Progenitor cell of endocrine pancreas (in vitro differentiated cells): ENCODE measurements at places on chromosomes 7 and 10. TPM values are rescaled to one million over a fixed set of nuclear protein-coding genes. Genes with fewer than 3 reads are reported as not detected.

TNRC18 gene
- 190 and 197 TPM in 2 replicates for total RNA-seq

SLC18A3 gene
- 0.20 TPM in 1 of 2 replicates, not detected in the other for total RNA-seq

STOX1 gene
- 7.8 and 8.0 TPM in 2 replicates for total RNA-seq

SPACDR gene
- total RNA-seq, result 0.67 and 1.7 TPM in 2 replicates

MRLN gene
- not detected in 2 replicates for total RNA-seq

GRCh38 chr10:48981310-48981907, 41.8 kb upstream of the LRRC18 start:
- peak; percentile 69 for DNase-seq

- no peak for DNase-seq
Observed at GRCh38 chr10:112790030-112790429, 160.0 kb upstream of the TCF7L2 start.

DNA sequence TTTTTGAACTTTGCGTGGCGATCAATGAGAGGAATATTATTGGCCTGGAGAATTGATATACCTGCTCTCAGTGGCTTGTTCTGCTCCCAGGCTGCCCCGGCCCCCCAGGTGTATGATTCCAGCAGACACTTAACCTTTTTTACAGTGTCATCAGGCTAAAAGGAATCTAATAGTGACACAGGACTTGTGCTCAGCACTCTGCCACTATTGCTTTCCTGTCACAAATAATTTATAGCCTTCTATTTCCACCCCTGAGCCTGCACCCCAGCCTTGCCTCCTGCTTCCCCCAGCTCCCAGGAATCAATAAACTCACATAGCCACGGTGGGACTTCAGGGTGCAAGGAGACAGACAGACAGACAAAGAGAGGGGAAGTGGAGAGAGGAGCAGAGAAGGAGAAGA, 28.3 kb downstream of the PAX2 start:
- no peak for DNase-seq

DNA sequence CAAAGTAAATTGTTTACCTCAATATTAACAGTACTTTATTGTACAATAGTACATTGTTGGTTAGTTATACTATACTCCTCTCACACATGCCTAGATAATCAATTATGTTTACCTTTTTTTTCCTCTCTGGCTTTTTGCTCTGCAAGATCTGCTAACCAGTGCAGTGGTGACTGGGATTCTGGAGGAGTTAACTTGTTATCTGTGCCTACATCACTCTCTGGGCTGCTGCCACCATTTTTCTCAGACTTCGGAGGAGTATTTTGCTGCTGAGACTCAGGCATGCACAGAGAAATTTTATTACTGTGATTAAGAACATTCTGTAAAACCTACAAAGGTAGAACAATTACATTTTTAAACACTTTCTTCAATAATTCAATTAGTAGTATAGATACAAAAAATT, 59.7 kb downstream of the NRBF2 start:
- DNase-seq, result no peak

GRCh38 chr7:26630941-26631580, 233.3 kb downstream of the SKAP2 start:
- no peak for DNase-seq

DNA sequence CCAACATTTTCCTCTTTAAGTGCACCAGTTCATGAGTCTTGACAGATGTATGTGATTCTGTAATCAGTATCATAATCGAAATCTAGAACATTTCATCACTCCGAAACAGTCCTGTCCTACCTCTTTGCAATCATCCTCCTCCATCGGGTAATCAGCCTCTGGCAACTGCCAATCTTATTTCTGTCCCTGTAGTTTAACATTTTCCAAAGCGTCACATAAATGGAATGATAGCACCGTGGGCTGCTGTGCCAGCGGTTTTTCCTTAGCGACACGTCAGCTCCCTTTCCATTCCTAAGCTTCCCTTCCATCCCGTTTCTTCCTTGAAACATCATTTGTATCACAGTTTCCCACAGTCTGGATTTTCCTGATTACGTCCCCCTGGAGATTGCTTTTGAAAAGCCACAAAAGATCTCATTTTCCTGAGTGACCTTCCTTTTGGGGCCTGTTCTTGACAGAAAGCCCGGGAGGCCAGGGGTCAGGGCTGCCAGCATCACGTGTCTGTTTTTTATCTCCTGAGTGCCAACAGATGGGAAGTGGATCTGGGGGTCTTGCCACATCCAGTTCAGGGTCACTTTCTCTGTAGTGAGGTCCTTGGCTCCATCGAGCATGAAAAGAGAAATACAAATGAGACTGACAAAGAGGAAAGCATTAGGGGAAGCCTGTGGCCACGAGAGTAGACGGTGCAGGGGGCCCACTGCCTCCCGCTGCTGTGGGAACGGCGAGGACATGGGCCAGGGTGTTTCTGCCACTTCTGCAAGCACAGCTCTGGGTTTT, 31.6 kb downstream of the TMEM120A start:
- no peak for DNase-seq

- DNase-seq, result peak; percentile 41
Observed at GRCh38 chr10:6144406-6145165, 55.8 kb downstream of the RBM17 start.

DNA sequence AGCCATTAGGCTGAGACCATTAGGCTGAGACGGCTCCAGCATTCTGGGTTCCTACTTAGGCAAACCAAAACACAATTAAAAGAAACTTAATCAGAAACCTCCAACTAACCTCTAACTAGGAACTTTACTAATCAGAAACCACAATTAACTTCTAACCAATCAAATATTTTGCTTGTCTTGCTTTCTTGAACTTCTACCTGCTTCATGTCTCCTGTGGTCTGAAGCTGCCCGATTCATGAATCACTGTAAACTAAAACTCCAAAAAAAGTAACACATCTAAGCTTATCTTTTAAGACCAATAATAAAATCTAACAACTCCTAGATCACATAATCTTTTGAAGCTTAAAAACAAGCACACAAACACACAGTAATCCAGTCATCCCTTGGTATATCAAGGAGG, 76.1 kb downstream of the PDSS1 start:
- no peak for DNase-seq

DNA sequence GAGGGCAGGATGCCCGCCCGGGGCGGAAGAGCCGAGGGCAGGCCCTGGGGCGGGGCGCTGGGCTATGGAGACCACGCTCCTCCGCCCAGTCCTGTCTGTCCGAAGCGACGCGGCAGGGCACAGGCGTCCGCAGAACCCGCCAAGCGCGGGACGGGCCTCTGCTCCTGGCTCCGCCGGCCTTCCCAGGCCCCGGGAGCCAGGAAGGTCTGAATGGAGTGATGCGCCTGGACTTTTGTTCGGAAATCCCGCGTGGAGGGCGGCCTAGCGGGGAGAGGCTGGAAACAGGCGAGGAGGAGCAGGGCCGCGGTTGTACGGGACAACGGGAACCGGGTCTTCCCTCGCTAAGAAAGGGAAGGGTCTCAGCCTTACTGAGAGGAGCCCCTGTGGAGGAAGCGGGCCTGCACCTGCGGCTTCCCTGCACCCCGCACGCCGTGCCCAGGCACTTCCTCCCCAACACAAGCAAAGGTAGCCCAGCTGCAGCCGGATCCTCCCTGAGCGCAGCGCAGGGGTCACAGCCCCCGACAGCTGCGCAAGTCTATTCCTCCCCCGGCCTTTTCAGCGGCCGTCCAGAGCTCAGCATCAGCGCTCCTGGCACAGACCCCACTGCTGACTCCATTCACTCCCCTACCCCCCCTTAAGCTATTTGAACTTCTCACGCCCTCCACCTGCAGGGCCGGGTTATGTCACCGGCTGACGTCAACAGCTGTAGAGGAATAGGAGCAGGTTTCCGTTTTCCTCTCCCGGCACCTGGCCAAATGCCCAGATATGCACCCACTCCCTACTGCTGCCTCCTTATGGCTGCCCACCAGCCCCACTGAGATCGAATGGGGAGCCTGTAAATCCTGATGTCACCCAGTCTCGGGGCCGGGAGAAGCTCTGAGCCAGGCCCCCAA, 143.2 kb upstream of the RET start:
- no peak for DNase-seq

DNA sequence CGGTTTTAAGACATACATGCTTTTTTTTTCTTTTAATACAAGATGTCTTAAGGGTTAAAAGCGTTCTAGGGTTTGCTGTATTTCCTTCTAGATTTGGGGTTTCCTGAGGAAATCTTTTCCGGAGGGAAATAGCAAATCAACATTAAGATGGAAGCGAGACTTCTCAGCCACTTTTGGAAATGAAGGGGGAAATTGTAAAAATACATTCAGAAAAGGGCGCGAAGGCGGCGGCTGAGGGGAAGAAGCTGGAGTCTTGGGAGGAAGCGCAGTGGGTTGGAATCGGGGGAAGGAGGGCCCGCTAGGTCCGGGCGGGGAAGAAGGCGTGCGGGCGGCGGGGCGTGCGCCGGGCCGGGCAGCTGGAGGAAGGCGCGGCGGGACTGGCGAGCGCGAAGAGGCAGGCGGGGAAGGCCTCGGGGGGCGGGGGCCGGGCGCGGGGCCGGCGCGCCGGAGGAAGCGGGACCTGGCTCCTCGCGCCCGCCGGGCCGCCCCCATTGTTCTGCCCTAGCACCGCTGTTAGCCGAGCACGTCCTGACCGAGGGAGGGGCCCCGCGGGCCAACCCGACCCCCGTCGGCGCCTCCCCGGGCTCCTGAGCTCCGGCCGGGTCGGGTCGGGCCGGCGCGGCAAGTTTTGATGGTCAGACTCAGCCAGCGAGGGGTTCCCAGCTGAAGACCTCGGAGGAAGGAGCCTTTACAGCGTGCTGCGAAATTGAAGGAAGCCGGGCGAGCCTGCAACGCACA, 1.5 kb upstream of the SKIDA1 start:
- peak; percentile 54 for DNase-seq

DNA sequence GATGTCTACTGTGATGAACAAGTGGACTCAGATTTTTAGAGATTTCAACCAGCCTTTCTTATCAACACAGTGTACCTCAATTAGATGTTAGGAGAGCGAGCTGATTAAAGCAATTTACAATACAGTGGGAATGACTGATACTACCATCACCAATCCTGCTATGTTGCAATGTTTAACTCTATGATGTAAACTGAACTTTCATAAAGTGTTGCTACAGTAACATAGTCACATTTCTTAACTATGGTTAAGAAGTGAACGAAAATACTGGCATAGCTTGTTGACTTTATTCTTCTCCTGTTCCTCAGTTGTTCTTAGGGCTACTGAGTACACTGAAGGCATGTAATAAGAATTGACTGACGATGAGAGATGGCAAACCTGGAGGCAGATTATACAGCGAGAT, 139.8 kb downstream of the MYOF start:
- no peak for DNase-seq

DNA sequence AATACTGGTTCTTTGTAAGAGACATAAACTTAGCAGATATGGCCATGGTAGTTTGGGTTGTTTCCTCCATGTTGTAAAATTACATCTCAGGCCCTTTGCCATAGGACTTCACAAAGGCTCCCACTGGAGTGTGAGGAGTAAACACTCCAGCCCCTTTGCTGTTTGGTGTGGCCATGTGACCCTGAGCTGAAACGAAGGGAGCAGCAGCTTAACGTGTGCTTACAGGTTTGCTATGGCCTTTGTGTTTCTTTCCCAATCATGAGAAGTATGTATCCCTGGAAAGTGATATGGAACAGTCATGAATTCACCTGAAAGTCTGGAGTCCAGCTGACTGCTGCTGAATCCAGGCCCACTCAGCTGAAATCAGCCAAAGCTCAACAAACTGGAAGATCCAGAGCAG, 23.8 kb upstream of the SFTPA1 start:
- DNase-seq, result no peak

GRCh38 chr10:23013581-23014335, 81.6 kb upstream of the MSRB2 start:
- DNase-seq, result no peak

DNA sequence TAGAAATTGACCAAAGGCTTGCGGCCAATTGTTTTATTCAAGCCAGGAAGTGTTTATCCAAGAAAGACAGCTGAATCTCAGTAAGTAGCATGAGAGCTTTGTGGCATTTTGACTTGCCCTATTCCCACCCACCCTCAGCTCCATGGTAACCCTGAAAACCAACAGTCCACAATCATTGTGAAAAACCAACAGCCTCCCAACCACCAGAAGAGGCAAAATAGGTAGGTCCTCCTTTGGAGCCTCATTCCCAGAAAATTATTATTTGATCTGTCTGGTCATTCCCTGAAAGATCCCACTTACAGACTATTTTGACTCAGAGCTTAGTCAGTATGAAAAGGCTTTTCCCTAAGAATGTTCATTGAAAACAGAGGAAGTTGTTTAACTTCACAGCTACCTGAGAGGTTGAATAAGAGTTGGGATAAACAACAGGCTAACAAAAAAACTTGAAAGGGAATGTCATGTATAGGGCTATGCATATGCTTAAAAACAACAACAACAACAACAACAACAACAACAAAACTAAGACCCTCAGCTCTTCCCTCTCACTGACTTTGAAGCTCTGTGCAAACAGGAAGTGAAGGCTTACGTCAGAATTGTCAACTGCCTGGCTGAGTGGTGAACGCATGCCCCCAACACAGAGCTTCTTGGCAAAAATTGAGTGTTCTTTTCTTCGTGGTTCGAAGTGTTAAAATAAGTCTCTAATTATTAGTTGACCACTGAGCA, 11.2 kb downstream of the KPNA7 start:
- no peak for DNase-seq

GRCh38 chr10:114648368-114648767, 9.7 kb downstream of the ABLIM1 start:
- no peak for DNase-seq

DNA sequence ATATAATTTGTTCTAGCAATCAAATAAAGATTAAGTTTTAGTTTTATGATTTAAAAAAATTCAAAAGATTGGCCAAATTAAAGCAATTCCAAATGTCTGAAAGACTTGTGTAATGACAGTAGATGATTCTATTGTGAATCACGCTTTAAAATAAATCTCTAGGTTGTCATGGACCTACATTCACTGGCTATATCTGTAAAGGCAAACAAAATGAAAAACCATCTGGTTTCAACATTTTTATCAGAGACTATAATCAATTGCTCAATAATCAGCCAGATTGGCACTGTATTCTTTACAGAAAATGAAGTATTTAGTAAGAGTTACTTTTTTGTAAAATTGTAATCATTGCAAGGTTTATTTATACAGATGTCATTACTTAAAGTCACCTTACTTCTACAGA, 60.7 kb downstream of the DGKB start:
- no peak for DNase-seq
